ENCODE measurements at places on chromosomes 2 and 18.

DNA sequence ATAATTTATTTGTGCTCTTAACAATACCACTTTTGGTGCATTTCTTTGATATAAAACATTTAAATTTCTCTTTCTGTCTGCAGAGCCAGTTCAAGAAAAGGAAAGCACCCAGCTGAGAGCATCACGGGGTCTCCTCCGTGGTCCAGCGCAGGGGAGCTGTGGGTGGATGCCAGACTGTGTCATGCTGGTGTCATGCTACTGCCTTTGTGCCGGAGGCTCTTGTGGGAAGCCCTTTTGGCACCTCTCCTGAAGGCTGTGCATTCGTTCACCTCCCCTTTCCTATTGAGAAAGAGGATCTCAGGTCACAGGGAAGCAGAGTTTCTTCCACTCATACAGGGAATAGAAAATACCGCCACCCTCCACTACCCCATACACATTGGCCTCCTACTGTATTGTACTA is 450.4 kb downstream of the GALR1 start:
- DNase-seq: no peak

DNA sequence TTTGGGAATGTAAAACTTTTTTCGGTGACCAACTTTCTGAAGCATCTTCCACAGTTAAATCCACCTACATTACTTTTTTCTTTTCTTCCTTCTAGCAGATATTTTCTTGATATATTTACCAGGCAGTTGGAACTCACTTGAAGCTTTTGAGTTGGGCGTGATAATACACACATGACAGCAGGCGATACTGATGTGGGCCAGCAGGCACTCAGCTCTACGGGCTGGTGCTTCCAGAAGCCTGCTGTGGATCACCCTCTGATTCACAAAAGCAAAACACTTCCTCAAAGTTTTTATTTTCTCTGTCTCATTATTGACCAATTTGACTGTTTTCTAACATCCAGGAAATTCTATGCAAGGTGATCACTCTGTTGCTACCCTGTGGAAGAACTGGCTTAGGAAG is 22.9 kb downstream of the GRHL1 start:
- no peak for DNase-seq

GRCh38 chr2:160010361-160011145 is 51.9 kb downstream of the PLA2R1 start:
- no peak for DNase-seq

GRCh38 chr2:30336978-30337841 is 105.9 kb downstream of the LBH start:
- DNase-seq: no peak

DNA sequence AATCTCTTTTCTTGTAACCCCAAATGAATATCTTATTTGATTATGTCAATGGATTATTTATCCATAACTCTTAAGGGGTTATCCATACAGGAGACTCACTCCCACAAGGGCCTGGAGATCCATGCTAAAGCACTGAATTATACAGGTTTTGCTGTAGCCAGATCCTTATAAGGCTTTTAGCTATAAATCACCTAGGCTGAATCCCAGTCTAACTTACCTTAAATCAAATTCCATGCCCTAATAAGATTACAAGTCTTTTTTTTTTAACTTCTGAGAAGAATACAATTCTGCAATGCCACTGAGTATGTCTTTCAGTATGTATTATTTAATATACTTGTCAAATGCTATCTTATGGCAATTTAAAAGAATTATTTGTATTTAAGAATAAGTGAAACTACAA is 340.5 kb downstream of the NBAS start:
- DNase-seq: no peak

DNA sequence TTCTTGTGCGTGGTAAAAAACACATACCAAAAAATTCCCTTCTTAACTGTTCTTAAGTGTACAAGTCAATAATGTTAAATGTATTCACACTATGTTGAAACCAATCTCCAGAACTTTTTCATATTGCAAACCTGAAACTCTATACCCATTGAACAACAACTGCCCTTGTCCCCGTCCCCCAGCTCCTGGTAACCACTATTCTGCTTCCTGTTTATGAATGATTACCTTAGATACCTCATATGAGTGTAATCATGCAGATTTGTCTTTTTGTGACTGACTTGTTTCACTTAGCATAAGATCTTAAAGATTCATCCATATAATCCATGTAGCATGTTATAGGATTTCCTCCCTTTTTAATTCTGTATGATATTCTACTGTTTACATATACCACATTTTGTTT is 59.9 kb downstream of the NAT8 start:
- no peak for DNase-seq

DNA sequence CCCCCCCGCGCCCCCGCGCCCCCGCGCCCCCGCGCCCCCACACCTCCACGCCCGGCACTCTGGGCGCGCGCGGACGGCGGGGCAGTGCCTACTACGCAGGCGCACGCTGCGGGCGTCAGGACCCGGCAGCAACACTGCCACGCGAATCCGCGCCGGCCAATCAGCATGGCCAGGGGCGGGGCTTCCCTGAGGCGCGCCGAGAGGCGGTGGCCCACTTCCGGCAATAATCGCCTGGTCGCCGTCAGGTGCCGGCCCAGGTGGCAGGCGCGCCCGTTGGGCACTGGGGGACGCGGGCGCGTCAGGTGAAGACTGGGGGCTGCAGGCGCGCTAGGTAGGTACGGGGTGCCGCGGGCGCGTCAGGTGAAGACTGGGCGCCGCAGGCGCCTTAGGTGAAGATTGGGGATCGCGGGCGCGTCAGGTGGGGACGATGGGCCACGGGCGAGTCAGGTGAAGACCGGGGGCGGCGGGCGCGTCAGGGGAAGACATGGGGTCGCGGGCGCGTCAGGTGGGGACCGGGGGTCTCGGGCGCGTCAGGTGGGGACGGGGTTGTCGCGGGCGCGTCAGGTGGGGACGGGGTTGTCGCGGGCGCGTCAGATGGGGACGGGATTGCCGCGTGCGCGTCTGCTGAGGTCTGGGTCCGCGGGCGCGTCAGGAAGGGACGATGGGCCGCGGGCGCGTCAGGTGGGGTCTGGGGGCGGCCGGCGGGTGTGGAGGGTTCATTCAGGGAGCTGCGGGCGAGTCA is 219.1 kb downstream of the RTP5 start:
- DNase-seq: peak; percentile 95

DNA sequence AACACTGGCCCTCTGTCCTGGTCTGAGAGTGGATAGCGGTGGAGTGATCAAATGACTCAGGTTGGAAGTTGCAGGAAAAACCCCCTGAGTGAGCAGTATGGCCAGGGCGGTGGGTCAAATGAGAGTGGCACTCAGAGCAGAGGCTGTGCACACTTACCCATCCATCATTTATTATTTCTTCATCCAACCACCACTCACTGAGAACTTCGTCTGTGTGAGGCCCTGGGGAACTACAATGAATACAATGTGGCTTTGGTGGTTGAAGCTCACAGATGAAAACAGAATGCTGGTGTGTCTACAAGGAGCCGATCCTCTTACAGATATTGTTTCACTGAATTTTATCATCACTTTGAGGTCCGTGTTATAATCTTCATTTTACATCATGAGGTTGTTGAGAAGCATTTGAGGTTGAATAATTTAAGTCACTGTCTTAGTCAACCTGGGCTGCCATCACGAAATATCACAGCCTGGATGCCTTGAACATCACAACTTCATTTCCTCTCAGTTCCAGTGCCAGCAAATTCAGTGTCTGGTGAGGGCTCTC is 73.4 kb upstream of the ID2 start:
- peak; percentile 4 for DNase-seq

DNA sequence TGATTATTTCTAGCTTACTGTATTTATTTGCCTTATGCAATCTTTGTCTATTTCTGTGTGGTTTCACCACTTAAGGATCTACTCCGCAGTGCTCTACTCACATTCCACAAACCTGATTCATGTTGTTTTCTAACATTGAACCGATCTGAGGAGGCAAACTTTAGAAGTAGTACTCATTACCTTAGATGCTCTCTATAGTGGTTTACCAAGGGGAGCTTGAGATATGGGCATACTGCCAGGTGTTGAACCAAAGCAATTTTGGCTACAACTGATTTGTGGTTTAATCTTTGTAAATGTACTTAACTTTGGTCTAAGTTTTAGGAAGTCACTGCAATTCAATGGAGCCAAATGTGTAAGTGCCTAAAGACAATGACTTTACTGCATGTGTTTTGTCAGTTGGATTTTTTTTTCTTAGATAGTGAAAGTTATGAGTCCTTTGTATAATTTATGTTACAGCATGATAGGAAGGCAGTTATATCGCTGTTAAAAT is 50.1 kb downstream of the MAP2 start:
- no peak for DNase-seq

DNA sequence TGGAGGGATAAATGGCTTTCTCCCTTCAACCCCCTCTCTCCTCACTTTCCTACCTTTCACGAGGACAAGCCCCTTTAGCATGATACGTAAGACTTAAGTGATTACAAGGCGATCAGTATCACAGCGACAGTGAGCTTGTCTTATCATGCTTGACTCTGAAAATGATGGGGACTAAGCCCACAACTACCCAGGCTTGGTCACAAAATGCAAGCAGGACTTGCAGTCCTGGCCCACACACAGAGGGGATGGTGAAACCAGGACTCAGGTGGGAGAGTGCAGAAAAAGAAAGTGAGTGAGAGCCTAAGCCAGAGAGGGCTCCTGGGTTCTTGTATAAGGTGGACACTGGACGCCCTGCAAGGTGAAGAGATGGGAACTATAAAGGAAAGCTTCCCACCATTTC is 95.7 kb upstream of the ARL4C start:
- DNase-seq: no peak

DNA sequence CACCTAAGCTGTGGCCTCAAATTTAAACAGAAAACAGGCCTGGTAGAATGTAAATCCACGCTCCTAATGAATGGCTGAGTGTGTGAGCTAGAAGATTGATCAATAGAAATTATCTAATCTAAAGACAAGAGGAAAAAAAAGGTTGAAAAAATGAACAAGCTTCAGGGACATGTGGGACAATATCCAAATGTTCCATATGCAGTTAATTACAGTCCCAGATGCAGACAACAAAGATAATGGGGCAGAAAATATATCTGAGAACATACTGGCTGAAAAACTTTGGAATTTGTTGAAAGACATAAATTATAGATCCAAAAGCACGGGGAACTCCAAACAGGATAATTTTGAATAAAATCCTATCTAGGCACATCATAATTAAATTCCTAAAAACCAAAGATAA is 186.7 kb upstream of the SIX2 start:
- no peak for DNase-seq

DNA sequence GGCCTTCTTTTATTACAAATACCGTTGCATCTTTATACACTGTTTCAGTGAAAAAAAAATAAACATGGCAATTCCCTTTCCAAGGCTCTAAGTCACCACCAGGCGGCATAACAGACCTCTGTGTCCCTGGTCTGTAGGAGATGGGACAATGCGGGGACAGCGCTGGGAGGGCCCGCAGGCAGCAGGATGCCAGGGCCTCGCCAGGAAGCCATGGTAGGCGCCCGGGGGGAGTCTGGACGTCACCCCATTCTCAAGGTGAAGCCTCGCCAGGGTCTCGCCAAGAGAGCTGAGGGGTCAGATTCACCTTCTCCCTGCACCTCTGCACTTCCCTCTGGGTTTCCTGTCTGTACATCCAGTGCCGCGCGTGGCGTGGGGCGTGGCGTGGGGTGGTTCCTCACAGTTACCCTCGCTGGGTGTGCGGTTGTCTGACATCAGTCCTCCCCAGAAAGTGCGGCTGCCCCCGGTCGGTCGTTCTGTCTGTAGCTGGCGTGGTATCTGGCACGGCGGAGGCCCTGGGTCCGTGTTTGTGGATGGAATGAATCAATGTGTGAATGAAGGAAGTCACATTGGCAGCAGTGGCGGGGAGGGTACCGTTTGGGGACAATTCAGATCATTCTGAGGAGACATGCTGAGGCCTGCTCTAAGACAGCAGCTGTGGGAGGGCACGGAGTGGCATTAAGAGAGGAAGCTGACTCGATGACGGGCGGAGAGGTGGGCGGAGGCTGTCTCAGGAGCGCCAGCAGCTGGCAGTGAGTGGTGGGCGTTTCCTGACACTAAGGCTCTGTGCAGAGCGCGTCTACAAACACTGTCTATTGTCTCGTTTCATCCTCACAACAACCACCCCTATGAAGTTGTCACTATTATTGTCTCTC is 46.0 kb downstream of the LRRFIP1 start:
- DNase-seq: peak; percentile 81

DNA sequence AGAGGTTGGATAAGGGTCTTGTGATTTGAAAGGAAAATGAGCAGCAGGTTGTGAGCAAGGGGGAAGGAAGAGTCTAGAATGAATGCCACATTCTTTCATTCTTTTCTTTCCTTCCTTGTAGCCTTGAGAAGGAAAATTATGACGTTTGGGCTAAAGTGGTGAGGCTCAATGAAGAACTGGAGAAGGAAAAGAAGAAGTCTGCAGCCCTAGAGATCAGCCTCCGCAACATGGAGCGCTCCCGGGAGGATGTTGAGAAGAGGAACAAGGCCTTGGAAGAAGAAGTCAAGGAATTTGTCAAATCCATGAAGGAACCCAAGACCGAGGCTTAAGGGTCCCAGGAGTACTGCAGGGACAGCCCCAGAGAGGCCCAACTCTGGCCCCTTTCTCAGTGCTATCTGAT is 45.3 kb downstream of the BMP10 start:
- DNase-seq: no peak

- DNase-seq: no peak
Measured at GRCh38 chr2:237471438-237472186, 15.4 kb upstream of the MLPH start.

DNA sequence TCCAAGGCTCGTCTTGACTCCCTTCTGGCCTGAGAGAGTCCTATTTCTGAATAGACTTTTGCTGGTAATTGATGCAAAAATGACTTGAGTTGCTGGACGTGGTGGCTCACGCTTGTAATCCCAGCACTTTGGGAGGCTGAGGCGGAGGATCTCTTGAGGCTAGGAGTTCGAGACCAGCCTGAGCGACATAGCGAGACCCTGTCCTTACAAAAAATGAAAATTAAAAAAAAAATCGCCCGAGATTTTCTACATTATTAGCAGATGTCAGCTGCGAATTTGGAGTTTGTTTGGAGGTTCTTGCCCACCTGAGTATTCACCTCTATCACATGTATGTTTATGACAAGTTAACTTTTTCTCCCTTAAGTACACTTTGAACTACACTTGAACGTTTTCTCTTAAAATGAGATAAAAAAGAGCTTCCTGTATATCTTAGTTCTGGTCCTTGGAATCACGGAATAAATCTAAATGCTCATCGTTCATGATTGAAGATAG is 471 bp upstream of the C2orf42 start:
- no peak for DNase-seq

DNA sequence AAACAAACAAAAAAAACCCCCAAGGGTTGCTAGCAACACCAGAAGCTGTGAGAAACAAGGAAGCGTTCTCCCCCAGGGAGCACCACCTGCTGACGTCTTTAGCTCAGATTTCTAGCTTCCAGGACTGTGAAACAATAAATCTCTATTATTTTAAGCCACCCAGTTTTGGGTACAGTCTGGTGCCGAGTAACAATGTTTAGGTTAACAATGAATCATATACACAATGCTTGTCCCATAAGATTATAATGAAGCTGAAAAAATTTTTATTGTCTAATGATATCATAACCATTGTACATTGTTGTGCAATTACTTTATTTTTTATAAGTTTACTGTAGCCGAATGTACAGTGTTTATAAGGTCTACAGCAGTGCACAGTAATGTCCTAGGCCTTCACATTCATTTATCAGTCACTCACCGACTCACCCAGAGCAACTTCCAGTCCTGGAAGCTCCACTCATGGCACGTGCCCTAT is 72.1 kb upstream of the CAB39 start:
- no peak for DNase-seq

GRCh38 chr2:36329746-36330472 is 25.7 kb upstream of the CRIM1 start:
- DNase-seq: no peak

All from femur (tissue), 1 donor.